ENCODE measurements at places on chromosomes 5 and 9.

DNA sequence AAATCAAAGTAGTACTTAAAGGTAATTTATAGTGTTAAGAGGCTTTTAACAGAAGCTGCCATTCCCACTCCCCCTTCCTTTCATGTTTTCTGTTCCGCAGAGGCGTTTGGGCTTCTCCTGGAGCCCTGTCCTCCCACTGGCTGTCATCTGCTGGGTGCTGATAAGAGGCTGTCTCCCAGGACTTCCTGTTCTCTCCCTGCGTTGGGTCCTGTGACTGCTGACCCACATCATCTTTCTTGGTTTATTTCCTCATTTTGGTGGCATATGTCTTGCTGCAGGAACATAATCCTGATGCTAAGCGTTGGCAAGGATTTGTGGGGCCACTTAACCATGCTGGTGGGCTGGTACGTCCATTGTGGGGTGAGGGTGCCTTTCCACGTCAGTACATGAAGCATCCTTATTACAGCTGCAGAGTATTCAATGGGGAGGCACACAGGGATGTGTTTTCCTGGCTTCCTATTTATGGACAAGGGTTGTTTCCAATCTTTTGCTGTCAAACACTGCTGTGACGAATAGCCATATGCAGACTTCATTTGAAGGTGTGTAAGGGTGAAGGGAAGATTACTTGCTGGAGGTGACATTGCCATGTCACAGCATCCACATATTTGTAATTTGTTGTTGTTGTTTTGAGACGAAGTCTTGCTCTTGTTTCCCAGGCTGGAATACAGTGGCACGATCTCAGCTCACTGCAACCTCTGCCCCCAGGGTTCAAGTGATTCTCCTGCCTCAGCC lies 22.3 kb upstream of the RNF130 start:
- no peak for DNase-seq

- DNase-seq = no peak
Measured at GRCh38 chr9:101673642-101674041, 64.8 kb downstream of the GRIN3A start.

- DNase-seq = no peak
Measured at GRCh38 chr9:130830231-130830760, 4.8 kb upstream of the ABL1 start.

GRCh38 chr9:127781806-127782205 lies 3.3 kb upstream of the SH2D3C start:
- DNase-seq = no peak

- DNase-seq = no peak
Measured at GRCh38 chr9:89311346-89312221, 589 bp downstream of the CKS2 start.
